ENCODE measurements at places on chromosomes 2 and 18.

- DNase-seq, result no peak
Observed at GRCh38 chr2:979069-979928, 28.6 kb downstream of the SNTG2 start.

- no peak for DNase-seq
Observed at GRCh38 chr18:53603276-53603675, 621.2 kb downstream of the MBD2 start.

- no peak for DNase-seq
Observed at GRCh38 chr2:226767056-226767813, 32.4 kb downstream of the IRS1 start.

- DNase-seq, result no peak
Observed at GRCh38 chr2:39513641-39514094, 76.6 kb upstream of the MAP4K3 start.

GRCh38 chr18:24009651-24010333, 4.8 kb upstream of the TTC39C start:
- no peak for DNase-seq

Measured in T-cell (primary cell).